A172 (cell line): ENCODE measurements at places on chromosomes 16 and 17.

DNA sequence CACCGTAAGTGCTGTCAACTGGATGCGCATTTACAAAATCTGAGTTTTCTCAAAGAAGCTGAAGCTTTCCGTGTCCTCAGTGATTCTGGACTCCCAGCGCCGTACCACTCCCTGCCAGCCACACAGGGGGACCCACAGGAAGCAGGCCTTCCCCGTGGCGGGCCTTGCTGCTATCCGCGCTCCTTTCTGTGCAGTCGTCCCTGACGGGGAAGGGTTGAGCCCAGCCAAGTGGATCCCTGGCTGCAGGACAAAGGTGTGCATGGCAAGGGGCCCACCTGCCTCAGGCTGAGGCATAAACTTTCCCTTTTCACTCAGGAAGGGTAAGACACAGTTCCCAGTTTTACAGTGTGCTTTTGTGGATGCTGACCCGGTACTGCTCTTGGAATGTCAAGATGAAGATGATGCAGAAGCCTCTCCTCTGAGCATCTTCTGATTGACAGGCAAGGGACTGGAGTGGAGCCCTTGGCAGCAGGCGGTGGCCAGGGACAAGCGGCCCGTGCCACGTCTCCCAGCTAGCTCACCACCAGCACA lies 93.0 kb downstream of the ANKRD11 start:
- no peak for DNase-seq

DNA sequence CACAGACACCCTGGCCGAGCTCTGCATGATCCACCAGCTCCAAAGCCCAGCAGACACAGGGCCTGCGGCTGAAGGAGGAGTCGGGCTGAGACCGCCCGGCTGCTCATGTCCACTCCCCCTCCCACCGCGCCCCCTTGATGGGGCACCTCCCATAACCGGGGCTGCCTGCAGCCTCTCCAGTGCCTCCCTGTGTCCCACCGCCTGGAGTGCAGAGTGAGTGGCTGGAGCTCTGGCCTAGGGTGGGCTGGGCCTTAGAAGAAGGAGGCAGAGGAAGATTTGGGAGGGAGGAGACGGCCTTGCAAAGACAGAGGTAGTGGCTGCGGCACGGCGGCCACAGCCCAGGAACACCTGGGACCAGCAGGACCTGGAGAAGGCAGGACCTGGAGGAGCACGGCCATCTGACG lies 4.0 kb downstream of the CBFA2T3 start:
- no peak for DNase-seq

DNA sequence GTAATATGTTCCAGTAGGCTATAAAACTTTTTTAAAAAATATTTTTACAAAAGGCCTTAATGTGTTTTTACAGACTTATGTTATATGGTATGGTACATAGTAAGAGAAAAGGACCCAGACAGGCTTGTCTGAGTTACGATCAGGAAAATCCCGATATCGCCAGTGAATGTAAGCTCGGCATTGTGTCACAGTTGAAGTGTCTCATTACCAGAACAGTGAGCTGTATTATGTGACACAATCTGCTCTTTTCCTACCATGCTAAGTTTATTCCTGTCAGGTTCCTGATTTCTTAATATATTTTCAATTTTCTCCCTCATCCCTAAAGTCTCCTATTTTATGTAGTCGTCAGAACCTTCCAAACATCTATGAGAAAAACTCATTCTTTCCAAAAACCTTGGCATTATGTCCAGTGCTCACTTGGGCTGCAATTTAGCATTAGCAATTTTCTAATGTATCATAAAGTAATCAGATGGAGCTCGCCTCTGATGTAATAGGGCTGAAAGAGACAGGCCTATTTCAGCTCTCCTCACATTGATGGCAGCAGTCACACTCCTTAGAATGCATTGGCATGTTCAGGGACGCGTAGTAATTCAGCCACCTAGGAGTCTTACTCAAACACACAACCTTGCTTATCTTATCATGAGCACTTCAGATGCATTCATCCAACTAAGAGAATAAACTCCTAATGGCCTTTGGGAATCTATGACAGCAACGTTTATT lies 147.6 kb upstream of the NOG start:
- no peak for DNase-seq

- no peak for DNase-seq
Measured at GRCh38 chr17:69870751-69871199, 204.2 kb upstream of the KCNJ16 start.

DNA sequence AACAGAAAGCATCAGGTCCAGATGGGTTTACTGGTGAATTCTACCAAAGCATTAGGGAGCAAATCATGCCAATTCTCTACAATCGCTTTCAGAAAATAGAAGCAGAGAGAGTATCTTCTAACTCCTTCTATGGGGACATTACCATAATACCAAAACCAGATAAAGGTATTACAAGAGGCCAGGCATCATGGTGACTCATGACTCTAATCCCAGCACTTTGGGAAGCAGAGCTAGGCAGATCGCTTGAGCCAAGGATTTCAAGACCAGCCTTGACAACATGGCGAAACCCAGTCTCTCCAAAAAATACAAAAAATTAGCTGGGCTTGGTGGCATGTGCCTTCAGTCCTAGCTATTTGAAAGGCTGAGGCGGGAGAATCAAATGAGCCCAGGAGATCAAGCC lies 23.0 kb downstream of the HBQ1 start:
- no peak for DNase-seq

DNA sequence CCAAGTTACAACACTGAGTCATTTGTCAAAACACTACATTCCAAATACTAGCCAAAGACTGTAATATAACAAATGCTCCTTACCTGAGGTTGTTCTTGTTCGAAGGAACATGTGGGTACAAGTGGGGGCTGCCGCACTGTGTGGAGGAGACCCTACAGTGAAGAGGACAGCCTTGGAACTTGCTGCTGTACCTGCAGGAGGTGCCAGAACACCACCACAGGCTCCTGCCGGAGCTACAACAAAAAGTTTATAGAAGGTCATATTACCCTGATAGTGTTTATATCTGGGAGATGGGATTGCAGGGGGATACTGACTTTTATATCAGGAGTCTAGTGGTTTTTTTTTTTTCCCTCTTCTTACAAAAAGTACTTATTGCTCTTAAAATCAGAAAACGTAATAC lies 37.8 kb upstream of the ALDH3A1 start:
- no peak for DNase-seq

DNA sequence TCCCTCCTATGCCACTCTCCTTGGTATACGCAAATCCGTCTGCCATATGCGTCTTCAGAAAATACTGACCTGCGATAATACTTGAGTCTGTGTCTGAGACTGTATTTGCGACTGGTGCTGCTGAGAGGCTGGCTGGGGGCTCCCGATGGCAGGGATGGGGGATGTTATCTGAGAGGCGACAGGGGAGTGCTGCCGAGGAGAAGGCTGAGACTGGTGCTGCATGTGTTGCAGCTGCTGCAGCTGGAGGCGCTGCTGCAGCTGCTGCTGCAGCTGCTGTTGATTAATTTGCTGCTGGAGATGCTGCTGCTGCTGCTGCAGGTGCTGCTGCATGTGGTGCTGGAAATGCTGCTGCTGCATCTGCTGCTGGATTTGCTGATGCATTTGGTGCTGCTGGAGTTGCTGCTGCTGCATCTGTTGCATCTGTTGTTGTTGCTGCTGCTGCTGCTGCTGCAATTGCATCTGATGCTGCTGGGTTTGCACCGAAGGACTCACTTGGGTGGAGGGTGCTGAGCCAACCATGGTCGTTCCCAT lies 107.7 kb downstream of the TOX3 start:
- no peak for DNase-seq

GRCh38 chr17:5877948-5878347 lies 192.2 kb upstream of the WSCD1 start:
- DNase-seq, result peak; percentile 11

- DNase-seq, result no peak
Measured at GRCh38 chr16:50227665-50228064, 38.7 kb upstream of the ADCY7 start.

GRCh38 chr16:79754501-79754900 lies 154.0 kb upstream of the MAF start:
- no peak for DNase-seq

GRCh38 chr17:20156196-20157000 lies 147.2 kb downstream of the SPECC1 start:
- peak; percentile 59 for DNase-seq

DNA sequence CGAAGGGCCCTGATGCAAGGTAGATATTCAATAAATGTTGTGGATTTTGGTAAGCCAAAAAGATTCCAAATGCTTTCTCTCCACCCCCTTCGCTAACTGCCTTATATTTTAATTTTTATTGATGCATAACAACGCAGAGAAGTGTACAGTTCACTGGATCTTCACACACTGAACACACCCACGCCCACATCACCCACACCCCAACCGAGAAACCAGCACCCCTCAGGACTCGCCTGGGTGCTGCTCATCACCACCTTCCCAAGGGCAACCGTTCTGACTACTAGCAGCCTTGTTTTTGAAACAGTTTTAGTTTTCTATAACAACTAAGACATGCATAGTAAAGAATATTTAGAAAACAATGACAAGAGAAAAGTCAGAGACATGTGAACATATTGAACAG lies 9.1 kb upstream of the PLCG2 start:
- no peak for DNase-seq

DNA sequence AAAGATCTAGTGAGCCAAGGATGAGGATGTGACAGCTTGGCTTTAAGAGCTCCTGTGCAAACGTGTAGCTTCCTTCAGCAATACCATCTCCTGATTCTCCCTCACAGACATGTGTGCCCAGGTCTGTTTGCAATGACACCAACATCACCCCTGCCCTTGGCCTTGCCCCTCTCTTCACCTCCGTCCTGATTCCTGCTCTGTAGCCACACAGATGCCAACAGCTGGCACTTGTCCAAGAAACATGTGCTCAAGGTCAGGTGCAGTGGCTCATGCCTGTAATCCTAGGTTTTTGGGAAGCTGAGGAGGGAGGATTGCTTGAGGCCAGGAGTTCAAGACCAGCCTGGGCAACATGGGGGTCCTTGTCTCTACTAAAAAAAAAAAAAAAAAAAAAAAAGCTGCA lies 103.8 kb upstream of the CRHR1 start:
- no peak for DNase-seq

- DNase-seq, result peak; percentile 64
Measured at GRCh38 chr17:76398523-76399174, 14.2 kb downstream of the SPHK1 start.

GRCh38 chr16:29231244-29231643 lies 175.3 kb downstream of the NPIPB11 start:
- no peak for DNase-seq

DNA sequence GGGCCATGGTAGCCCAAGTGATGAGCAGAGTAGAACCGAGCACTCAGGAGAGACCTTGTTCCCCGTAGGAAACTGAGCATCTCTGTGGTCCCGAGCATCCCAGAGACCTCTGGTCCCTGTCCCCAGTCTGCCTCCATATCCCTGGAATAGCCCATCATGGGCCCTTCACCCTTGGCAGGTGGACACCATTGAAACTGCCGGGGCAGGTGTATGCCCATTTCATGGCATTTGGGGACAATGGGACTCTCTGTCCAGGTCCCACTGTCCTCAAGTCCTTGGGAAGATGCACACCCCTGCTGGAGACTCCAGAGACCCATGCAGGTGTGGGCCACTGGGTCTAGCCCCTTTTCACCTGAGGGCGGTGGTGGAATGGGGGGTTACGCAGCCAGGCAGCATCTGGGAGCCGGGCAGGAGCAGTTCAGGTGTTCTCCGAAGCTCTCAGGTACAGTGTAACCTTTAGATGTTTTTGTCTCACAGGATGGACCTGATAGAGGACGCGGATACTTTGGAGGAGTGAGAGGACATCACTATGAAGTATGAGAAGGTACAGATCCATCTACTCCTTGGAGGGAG lies 75.9 kb downstream of the GOSR1 start:
- no peak for DNase-seq

- DNase-seq, result no peak
Measured at GRCh38 chr17:33438578-33438977, 145.5 kb upstream of the ASIC2 start.

DNA sequence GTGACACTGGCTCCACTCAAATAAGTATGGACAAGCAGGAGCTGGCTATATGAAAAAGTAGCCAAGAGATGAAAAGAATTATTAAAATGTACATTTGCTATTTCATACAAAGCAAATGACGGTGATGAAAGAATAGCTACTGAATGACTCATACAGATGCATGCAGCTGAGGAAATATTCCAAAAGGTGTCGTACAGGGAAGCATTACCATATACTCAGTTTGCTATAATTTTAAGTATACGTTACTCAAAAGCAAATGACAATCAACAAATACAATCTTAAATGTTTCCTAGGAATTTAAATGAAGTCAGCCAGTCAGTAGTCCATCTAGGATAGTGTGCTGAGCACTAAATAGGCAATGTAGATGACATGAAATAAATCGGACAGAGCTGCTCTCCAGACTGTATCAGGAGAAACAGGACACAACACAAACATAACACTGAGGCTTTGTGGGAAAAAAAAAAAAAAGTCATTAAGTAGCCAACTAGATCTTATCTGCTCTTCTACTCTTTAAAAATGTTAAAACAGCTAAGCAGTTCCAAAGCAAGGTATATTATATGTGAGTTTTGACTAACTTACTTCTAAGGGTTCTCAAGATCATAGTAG lies 65.0 kb downstream of the NCOR1 start:
- peak; percentile 36 for DNase-seq

- no peak for DNase-seq
Measured at GRCh38 chr17:47297661-47298400, 25.9 kb upstream of the EFCAB13 start.

DNA sequence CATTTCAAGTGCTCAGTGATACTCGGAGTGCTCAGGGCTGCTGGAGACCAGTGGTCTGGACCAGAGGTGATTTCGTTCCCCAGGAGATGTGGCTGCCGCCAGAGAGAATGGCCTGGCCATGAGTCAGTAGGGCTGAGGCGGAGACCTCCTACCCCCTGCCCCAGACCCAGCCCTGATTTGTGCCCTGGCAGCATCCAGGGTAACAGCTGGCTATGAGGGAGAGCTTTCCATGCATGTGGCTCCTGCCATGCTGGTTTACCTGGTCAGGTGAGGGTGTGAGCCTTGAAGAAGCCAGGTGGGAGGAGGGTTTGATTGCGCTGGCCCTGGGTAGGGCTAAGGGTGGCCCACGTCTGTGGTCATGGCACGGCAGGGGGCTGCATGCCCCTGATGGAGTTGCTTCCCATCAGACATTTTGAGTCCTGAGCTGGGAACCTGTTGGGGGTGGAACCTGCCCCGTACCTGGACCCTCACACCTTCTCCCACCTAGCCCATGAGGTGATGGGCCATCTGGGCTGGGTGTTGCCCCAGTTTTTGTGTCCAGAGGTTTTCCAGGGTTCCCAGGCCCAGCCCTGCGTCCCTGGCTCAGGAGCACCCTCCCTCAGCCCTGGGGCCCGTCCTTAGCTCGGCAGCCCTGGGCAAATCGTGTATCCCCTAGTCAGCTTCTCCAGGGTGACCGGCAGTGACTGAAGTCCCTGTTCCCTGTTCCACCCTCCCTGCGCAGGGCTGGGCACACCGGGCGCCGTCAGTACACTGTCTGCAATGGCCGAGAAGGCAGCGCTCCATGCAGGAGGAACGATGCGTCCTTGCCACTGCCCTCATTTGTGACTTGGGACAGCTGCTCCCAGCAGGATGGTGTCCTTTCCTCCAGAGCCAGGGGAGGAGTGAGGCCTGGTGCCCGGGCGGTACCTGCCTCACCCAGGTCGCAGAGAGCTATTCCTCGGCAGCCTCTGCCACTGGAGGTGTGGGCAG lies 9.0 kb upstream of the CSNK1D start:
- DNase-seq, result no peak
